PC-3 (cell line): ENCODE measurements at places on chromosomes 6 and 20. TPM values are rescaled to one million over a fixed set of nuclear protein-coding genes. Genes with fewer than 3 reads are reported as not detected.
A peak's percentile ranks its signal among the peaks of the same experiment; 100 is the strongest.

- DNase-seq = peak; percentile 39
These were observed 223.6 kb upstream of the CITED2 start for GRCh38 chr6:139597771-139598755.

Gene CNR1
- not detected in 2 replicates for total RNA-seq

GRCh38 chr6:4210629-4211419 lies 75.4 kb upstream of the ECI2 start:
- DNase-seq = peak; percentile 80

- peak; percentile 78 for DNase-seq
These were observed 136.4 kb upstream of the SALL4 start for GRCh38 chr20:51938559-51939258.

GRCh38 chr20:36214684-36215256 lies 21.5 kb upstream of the AAR2 start:
- DNase-seq = peak; percentile 52

DNA sequence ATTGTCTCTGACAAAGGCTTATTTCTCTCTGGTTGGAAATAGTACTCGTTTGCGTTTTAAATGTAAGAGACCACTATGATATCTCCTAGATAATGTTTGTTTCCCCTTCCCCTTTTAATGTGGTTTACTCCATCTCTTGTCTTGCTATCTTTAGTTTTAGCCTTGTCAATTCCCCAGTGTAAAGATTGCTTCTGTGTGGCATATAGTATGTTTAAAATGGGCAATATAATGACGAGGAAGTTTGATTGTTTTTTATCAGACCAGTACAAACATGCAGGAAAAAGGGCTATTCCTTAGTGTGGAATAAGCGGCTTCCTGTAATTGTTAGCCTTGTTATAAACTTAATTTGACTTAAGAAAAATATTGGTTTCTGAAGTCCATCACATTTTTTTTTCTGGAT lies 3.1 kb downstream of the QKI start:
- no peak for DNase-seq

DNA sequence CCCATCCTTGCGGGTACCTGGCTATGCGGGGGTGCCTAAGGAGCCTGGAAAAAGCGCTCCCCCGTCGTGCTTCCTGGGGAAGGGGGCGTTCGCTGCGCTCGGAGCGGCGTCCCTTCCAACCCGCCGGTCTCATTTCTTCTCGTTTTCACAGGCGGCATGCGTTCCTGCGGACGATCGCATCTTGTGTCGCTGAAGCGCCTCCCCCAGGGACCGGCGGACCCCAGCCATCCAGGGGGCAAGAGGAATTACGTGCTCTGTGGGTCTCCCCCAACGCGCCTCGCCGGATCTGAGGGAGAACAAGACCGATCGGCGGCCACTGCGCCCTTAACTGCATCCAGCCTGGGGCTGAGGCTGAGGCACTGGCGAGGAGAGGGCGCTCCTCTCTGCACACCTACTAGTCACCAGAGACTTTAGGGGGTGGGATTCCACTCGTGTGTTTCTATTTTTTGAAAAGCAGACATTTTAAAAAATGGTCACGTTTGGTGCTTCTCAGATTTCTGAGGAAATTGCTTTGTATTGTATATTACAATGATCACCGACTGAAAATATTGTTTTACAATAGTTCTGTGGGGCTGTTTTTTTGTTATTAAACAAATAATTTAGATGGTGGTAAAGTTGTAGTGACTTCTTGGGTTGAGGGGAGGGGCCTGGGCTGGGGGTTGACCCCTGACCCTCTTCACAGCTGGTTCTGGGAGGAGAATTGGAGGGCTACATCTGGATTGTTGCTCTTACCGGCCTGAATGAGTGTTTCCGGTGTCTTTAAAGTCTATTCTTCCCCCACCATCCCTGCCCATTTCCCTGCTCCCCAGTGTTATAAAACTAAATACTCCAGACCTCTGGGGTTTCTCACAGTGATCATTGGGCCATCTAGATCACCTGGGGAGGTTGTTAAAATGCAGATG lies 1.1 kb downstream of the ID1 start:
- peak; percentile 19 for DNase-seq

GRCh38 chr6:52304983-52305390 lies 20.4 kb upstream of the MCM3 start:
- no peak for DNase-seq

DNA sequence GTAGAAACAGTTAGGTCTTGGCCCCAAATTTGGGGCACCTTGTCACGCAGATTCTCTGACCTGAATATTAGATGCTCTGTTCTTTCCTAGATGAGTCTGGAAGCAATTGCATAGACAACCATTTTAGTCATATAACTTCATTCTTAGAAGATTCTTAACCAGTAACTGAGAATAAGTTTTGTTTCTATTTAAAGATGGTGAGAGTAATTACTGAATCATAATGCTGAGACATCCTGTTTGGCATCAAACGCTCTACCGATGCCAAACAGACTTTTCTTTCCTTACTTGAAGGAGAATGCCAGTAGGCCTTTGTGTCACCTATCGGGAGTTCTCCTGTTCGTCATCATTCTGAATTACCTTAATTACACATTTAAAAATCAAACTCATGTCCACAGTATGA lies 131.6 kb upstream of the ID4 start:
- DNase-seq = peak; percentile 61

Gene SLC22A1
- 0.29 and 10.2 TPM in 2 replicates for total RNA-seq

Gene CYP39A1
- total RNA-seq = 0.66 and 1.2 TPM in 2 replicates

Gene DZANK1
- total RNA-seq = 2.6 and 3.2 TPM in 2 replicates

- DNase-seq = no peak
These were observed 200.9 kb downstream of the BACH2 start for GRCh38 chr6:90095788-90096187.

DNA sequence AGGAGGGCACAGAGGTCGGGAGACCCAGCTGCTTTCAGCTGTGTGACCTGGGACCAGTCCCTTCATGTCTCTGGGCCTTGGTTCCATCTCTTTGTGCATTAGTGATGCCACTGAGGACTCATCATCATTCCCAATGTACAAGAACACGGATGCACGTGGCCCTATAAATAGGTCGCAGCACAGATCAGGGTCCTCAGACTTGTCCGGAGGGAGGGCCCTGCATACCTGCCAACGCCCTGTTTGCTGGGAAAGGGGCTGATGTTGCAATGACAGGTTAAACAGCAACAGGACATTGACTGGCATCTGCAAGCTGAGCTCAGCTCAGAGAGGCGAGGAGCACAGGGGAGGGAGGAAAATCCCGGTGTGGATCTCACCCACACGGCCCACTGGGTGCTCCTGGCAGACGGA lies 21.8 kb downstream of the TGM2 start:
- peak; percentile 69 for DNase-seq

Gene RAET1E
- total RNA-seq = 0.40 and 1.7 TPM in 2 replicates

Gene SYCP2L
- total RNA-seq = 0.07 and 2.4 TPM in 2 replicates

GRCh38 chr20:57381596-57382503 lies 9.3 kb upstream of the RBM38 start:
- DNase-seq = peak; percentile 95

DNA sequence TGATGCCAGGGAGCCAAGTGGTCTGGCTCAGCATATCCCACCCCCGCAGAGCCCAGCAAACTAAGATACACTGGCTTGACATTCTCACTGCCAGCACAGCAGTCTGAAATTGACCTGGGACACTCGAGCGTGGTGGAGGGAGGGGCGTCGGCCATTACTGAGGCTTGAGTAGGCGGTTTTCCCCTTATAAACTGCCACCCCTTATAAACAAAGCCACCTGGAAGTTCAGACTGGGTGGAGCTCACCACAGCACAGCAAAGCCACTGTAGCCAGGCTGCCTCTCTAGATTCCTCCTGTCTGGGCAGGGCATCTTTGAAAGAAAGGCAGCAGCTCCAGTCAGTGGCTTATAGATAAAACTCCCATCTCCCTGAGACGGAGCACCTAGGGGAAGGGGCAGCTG lies 19.4 kb downstream of the TINAG start:
- no peak for DNase-seq

DNA sequence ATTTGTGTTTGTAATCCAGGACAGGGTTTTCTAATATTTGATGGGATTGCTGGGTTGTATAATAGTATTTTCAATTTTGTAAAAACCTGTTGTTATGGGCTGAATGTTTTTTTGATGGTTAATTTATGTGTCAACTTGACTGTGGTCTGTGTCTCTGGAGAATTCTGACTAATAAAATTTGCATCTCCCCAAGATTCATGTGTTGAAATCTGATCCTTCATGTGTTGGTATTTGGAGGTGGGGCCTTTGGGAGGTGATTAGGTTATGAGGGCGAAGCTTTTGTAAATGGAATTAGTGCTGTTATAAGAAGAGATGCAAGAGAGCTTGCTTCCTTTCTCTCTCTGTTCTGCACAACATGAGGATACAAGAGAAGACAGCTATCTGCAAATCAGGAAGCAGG lies 48.7 kb upstream of the SAMD5 start:
- no peak for DNase-seq

- peak; percentile 47 for DNase-seq
These were observed 135.9 kb downstream of the KHDRBS2 start for GRCh38 chr6:62150048-62150663.

DNA sequence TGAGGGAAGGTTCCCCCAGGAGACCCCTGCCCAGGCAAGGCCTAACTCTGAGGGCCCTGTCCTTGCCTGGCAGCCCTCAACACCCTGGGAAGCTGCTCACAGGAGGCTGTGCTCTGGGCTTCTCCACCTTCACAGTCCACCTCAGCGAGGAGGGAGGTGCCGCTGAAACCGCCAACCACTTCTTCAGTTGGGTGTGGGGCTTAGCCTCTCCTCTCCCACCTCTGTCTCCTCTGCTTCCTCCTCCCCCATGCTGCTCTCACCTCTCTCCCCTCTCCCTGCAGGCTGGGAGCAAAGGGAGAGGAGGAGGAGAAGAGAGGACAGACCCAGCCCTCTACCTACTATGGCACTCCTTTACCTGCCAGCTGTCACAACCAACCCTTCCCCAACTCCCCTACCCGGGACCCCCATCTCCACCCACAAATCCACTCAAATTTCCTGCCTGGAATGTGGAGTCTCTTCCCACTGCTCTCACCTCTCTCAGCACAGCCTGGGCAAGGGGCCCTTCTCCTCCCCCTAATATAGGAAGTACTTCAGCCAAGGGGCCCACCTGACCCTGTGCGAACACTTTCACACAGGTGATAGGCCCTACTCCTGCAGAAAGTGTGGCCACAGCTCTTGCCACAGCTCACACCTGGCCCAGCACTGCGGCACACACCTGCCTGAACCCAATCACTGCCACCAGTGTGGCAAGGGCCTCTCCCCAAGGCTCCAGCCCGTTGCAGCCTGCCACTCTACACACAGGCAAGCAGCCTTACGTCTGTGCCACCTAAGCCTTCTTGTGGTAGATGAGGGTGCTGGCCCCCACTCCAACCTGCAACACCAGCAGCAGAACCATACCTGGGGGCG lies 7.2 kb downstream of the RING1 start:
- no peak for DNase-seq

- DNase-seq = peak; percentile 31
These were observed 532 bp upstream of the PM20D2 start for GRCh38 chr6:89145091-89145955.

DNA sequence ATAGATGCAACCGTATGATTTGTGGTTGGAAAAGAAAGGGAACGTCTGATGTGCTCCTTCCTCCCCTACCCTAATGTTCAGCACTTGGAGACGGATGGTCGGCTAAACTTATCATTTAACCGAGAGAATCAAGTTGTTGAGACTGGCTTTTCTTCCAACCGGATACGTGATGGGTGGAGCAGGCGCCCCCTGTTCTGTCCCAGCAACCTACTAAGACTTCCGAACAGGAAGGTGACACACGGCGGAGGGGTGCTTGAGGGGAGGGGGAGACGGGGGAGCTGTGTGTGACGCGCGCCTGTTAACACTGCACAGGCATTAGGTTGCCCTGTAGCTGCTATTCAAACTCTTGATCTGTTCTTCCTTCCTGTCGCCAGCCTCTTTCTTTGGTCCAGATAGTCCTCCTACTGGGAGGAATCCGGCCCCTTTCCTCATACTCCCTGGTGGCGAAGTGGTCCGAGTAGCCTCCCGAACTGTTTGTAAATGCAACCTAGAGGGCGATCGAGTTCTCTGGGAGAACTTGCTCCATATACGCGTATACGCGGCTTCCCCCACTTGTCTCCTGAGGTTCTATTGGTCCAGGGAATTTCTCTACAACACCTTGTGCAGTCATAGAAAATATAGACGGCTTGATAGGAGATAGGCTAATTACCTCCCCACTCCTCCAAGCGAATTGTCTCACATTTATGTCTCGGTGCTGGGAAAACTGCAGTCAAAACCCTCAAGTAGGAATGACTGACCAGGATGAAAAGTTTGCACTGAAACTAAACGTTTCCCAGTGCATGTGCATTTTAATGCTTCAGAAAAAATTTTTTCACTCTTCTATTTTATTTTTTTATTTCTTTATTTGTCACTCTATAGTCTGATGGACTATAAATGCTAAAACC lies 126.0 kb upstream of the SLC2A12 start:
- DNase-seq = no peak

DNA sequence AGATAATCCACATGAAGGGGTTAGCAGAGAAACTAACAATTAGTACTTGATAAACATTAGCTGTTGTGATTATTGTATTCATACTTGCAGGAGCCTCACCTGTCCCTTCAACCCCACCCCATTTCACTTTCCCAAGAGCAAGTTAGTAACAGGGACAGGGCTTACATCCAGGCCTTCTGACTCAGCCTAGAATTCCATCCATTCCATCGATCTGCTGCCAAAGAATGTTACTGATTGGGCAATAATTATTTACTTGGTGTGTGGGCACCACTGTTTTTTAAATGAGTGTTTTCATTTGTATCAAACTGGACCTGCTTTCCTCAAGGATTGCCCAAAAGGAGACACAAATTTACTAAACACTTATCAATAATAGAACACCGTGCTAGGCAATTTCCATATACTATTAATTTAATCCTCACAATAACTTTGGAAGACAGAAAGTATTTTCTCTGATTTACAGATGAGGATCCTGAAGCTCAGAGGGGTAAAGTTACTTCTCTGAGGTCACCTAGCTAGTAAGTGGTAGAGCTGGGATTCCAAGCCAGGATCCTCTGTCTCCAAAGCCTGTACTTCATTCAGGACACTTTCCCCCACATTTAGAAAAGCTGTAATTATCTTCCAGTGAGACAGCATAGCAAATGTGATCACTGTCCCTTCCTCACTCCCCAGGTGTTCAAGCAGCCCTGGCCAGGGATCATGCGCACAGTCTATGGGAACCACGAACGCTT lies 32.8 kb downstream of the GSS start:
- peak; percentile 95 for DNase-seq

- peak; percentile 28 for DNase-seq
These were observed 54.1 kb upstream of the PTPRT start for GRCh38 chr20:43243672-43244269.

Gene MAK
- 0.11 and 0.12 TPM in 2 replicates for total RNA-seq

DNA sequence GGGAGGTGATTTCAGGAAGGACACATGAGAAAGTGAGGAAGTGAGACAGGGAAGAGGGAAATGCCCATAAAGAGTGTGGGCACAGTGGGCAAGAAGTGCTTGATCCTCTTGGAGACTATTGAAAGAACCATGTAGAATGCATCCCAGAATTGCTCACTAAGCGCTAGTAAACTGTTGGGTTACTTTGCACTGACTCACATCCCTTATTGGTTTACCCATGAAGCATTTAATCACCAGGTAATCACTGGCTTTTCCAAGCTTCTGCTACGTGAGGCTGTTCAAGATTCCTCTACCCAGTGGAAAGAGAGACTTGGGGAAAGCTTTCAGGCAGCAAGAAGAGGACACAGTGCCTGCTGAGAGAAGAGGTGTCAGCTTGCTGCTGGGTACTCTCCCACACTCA lies 410.0 kb upstream of the JAG1 start:
- DNase-seq = peak; percentile 82

- no peak for DNase-seq
These were observed 35.6 kb upstream of the SLCO4A1 start for GRCh38 chr20:62606551-62607201.

Gene ZSCAN16
- total RNA-seq = 4.5 and 8.1 TPM in 2 replicates

Gene IDH3B
- 261 and 269 TPM in 2 replicates for total RNA-seq

- no peak for DNase-seq
These were observed 172.8 kb upstream of the SPTLC3 start for GRCh38 chr20:12835999-12836398.
